ENCODE measurements at places on chromosomes 3 and 15. TPM values are rescaled to one million over a fixed set of nuclear protein-coding genes. Genes with fewer than 3 reads are reported as not detected.

Gene COX17
- total RNA-seq = 17.0 TPM

- no peak for DNase-seq
Observed at GRCh38 chr3:53224536-53224935, 31.3 kb downstream of the TKT start.

- DNase-seq = peak; percentile 62
Observed at GRCh38 chr15:85615930-85616329, 178.8 kb downstream of the KLHL25 start.

DNA sequence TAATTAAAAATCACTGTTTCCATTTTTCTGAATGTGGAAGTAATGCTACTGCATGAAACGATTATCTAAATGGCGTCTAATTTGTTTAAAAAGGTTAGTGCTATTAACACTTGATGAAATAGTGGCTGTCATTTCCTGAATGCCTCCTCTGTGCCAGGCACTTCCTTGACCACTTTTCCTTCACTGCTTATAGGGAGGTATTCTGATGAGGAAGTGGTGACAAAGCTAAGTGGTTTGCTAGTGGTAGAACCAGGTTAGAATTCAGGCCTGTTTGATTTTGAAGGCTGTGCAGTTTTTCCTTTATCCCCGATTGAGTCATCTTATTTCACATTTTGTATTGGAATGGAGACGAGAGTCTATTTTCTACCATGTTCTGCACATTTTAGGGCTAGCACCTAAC is 119.0 kb downstream of the USP13 start:
- no peak for DNase-seq

Gene FAM227B
- total RNA-seq = 4.3 TPM

GRCh38 chr15:66831801-66832390 is 129.9 kb downstream of the SMAD6 start:
- DNase-seq = no peak

DNA sequence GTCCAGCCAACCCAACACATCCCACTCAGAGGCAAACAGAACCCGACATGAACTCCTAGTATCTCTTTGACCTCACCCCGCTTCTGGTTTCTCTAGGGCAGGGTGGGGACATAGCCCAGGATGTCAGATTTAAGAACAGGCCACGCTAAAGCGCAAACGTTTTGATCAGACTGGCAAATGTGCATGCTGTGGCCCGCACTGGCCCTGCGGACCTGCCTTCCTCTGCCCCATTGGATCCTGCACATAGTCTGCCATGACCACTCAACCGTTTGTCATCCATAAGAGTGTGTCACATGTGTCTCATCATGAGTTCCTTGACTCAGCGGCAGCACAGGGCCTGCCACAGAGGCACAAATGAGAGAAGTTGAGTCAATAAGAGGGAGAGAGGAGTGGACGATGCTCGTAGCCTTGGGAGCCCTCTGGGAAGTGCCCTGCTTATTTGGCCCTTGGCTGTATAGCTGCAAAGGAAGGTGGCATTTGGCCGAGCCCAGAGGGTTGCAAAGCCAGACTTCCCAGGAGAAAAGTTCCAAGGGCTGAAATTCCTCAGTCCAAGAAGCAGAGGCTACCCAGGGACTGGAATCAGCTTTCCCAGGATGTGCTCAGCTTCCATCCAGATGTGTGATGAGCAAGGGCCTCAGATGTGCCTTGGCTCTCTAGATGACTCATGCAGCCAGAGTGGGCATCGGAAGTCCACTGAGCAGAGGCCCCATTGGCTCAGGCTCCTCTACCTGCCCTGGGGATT is 55.5 kb upstream of the SLCO2A1 start:
- DNase-seq = no peak

Gene HYAL1
- total RNA-seq = 0.90 TPM

DNA sequence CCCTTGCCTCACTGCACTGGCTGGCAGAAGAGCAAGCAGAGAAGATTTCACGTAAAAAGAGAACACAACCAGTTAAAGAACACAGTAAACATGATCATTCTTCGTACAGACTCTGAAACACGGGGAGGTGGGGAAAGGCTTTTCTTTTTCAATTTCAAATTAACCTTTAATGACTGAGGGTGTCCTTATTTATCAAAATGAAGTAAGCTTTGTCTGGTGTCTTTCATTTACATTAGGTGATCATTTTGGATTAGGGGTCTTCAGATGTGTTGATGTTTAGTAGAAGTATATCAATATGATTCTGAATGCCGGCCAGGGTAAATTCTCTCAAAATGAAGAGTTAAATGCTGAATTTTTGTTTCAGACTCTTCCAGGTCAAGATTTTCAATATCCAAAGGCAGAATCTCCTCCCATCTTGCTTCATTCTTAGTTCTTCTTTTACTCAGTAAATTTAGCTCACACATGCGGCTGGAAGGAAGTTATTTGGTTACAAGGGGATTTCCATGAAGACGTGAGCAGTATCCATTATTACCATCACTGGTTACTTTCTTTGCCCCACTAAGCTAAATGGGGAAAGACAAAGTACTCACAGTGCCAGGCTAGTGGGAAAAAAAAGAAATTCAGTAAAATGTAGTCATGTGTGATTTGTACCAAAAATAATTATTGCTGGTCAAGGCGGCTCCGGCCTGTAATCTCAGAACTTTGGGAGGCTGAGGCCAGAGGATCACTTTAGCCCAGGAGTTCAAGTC is 272.2 kb upstream of the NR2F2 start:
- no peak for DNase-seq

Gene ARHGEF26
- total RNA-seq = 2.0 TPM

- DNase-seq = no peak
Observed at GRCh38 chr3:30181581-30181980, 424.8 kb upstream of the TGFBR2 start.

GRCh38 chr3:181279239-181279565 is 289.7 kb upstream of the DNAJC19 start:
- no peak for DNase-seq

- DNase-seq = peak; percentile 60
Observed at GRCh38 chr3:146280864-146281263, 30.0 kb upstream of the PLSCR4 start.

Gene GOLGA6L25
- total RNA-seq = not detected
